ENCODE measurements at places on chromosomes 7 and 10. TPM values are rescaled to one million over a fixed set of nuclear protein-coding genes. Genes with fewer than 3 reads are reported as not detected.

DNA sequence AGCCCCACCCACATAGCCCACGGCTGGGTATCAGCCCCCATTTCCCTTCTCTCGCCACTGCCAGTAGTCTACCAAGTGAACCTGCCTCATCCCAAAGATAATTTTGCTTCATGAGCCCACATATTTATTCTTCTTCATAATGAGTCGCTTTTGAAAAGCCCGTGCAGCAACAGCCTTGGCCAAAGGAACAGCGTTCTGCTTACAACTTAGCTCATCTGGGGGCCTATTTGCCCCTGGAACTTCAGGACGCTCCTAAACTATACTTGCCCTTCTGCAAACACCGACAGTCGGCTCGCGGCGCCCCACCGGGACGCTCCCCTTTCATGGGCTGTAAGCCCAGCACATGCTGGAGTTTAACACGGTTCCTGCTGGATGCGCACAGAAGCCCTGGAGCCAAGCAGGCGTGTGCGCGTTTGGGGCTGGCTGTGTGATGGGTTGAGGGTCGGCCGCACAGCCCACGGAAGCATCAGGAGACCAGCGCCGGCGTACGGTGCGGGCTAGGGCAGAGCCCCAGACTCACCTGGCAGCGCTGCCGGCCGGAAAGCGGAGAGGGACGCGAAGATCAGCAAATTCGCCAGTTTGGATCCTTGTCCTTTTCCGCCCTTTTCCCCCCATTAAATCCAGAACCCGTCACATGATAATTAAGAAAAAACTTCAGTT is 370 bp downstream of the TMEM60 start:
- DNase-seq, result no peak

GRCh38 chr10:77692782-77693181 is 55.2 kb upstream of the KCNMA1 start:
- no peak for DNase-seq

GRCh38 chr10:92697663-92698511 is 8.1 kb downstream of the HHEX start:
- DNase-seq, result no peak

The PRSS2 gene
- not detected for total RNA-seq

DNA sequence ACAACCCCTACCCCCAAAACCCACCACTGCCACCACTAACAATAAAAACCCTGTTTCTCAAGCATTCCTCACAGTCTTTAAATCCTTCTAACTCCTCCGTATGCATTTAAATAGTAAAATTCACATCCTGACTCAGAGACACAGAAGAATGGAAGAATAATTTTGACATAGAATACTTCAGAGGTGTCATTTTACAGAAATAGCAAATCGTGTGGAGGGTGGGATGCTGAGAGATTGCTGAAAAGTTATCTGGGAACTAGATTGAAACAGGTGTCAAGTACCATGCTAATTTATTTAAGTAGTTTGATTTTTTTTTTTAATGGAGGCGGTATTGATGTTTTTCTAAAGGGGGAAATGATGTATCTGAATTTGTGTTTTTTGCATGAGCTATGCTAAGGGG is 575.2 kb upstream of the TPK1 start:
- no peak for DNase-seq

The CYP2C19 gene
- 121 TPM for total RNA-seq

The ZWINT gene
- total RNA-seq, result 53.6 TPM

- DNase-seq, result no peak
These were observed 14.7 kb upstream of the CAMK2G start for GRCh38 chr10:73889014-73889413.
